ENCODE measurements at places on chromosomes 1 and 21.

GRCh38 chr1:116330846-116331245, 42.2 kb upstream of the ATP1A1 start:
- no peak for DNase-seq

DNA sequence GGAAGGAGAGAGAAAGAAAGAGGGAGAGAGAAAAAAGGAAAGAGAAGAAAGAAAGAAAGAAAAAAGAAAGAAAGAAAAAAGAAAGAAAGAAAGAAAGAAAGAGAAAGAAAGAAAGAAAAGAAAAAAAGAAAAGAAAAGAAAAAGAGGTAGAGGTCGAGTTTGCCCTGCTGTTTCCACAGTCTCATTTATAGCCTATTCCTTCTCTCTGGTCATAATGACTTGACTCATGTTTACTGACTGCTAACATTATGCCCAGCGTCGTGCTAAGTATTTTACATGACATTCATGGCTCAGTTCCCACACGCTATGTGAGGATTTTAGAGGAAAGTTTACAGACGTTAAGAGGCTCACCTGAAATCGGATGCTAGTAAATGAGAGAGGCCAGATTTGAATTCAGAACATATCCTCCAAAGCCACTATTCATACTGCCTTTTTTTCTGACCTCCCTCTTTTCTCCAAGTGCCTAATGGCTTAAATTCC, 263.0 kb downstream of the TNR start:
- DNase-seq: no peak

DNA sequence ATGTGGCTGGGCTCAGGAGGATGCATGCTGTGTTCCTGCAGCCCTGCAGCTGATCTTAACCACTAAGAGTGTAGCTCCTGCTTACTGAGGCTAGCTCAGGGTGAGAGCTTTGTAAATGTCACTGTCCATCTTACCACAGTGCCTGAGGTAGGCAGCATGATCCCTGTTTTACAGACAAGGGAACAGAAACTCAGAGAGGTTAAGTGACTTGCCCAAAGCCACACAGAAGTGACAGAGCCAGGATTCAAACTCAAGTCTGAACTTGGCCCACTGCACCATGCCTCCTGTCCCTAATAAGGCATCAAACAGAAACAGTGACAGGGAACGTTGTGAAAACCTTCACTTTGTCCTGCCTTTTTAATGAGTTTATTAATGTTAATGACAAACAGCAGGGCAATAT, 27.9 kb downstream of the PPFIA4 start:
- DNase-seq: no peak

DNA sequence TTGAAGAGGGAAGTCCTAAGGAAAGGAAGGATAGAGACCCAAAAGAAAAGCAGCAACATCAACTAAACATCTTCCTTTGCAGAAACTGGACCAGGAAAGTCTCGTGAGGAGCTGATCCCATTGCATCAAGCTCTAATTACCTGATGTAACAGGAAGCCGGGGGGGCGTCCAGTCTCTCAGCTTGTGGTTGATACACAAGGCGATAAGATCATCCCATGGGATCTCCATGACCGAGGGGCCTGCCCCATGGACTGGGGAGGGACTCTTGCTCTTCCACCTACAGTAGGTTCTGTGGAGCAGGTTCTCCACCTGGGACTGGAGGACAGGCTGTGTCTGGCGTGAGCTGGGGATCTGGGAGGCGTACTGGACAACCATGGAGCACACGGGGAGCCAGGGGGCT, 14.8 kb upstream of the LSS start:
- DNase-seq: no peak

GRCh38 chr21:26297851-26298250, 127.3 kb upstream of the APP start:
- no peak for DNase-seq

DNA sequence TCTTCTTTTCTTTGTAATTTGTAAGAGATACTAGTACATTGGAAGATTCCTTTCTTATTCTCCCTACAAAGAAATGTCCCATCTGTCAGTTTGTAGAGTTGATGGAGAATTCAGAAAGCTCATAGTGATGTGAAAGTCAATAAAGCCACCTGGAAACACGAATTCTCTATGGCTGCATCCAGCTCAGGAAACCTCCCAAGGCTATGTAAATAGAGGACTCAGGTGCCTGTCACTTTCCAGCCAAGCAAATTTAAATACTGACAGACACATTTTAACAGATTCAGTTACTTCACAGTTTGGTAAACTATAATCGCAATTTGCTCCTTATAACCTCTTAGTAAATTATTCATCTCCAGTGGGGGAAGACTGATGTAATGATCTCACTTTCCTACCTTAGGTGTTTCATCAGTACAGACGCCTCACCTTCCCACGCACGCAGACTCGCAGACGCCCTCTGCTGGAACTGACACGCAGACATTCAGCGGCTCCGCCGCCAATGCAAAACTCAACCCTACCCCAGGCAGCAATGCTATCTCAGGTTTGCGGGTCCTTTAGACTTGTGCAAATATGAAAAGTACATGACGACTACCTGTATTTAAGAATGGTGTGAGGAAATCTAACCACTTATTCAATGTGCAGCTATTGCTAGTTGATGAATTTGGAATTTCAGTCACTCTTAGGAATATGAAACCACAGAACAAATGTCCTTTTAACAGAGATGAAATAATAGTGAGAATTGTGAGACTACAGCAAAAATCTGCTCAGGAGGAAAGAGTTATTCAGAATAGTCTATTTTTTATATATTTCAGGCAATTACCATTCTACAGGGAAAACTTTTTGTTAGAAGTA, 60.6 kb downstream of the PTPRC start:
- DNase-seq: peak; percentile 75

- DNase-seq: no peak
Measured at GRCh38 chr21:16588433-16588860, 858.7 kb downstream of the USP25 start.

DNA sequence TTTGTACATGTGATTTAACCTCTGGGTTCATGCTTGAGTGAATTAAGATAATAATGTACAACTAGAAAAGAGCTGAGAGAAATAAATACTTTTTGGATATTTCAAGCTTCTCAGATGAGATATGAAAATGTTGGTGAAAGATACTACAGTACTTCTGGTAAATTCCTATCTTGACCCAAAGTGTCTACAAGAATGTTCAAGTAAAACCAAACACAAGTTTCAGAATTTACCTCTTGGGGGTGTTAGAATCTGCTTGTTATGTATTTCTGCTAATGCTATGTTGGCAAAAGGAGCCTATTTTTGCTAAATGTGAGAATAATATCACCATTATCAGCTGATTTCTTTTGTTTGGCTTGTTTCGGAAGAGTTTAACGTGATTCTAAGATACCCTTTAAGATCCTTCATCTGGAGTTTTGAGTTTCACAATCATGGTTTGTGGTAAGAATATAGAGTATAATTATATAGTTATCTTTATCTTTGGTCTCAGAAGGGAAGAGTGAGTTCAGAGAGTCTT, 388.5 kb downstream of the LMO4 start:
- DNase-seq: no peak

GRCh38 chr1:154342836-154343472, 17.6 kb downstream of the ATP8B2 start:
- DNase-seq: peak; percentile 82

DNA sequence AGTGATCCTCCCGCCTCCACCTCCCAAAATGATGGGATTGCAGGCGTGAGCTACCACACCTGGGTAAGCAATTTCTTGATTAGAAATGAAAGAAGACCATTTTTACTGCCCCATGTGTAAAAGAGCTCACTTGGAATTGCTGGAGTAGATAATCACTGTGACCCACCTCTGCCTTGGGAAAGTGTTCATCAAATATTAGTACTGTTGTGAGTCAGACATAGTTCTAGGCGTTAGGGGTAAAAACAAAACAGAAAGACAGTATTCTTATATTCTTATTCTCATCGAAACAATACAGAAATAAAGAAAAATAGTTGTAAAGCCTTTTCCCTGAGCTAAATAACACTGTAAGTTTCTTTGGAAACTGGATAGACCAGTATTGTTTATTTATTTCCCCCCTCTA, 36.2 kb downstream of the CELF3 start:
- no peak for DNase-seq
